ENCODE measurements at places on chromosomes 3 and 15. TPM values are rescaled to one million over a fixed set of nuclear protein-coding genes. Genes with fewer than 3 reads are reported as not detected.

DNA sequence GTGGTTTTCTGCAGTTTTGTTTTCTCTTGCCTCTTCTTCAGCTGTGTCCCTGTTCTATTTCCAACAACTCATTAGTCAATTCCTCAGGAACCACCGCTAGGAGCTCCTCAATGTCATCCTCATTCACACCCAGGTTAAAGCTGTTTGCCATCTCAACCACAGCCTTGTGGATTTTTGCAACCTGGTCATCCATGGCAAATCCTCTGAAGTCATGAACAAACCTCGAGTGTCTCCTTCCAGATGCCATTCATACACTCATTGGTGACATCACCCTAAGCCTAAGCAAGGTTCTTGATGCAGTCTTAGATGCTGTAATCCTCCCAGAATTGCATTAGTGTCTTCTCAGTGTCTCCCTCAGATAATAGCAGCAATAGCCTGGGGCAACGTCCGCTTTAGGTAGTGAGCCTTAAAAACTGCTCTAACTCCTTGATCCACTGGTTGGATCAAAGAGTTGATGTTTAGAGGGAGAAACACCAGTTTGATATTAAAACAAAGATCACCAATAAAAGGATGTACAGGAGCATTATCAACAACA is 31.5 kb upstream of the ZNF502 start:
- no peak for DNase-seq

DNA sequence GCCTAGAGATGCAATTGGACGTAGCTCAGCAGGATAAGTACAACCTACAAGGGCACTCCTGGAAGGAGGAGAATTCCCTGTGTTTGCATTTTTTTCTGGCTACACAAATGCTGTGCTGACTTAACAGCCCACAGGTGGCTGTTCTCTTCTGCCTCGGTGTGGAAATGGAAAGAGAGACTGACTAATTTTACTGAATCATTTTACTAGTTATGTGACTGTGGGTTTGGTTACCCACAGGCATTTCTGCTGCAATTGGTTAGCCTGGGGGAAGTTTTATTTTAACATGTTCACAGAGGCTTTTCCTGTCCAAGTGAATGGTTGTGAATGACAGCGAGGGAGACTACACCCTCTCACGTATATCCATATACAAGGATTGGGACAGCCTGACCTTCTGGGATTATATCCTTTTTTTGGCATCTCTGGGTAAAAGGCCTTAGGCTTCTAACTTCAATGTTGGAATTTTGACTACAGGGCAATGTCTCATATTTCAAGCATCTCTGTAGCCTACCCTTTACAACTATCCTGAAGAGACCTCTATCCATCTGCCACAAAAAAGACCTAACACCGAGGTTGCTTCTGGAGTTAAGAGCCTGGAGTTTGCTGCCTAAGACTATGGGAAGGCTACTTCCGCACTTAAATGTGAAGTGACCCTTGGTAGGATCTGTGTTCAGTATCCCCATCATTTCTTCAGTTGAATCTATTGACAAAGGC is 67.2 kb upstream of the TP63 start:
- DNase-seq = no peak

DNA sequence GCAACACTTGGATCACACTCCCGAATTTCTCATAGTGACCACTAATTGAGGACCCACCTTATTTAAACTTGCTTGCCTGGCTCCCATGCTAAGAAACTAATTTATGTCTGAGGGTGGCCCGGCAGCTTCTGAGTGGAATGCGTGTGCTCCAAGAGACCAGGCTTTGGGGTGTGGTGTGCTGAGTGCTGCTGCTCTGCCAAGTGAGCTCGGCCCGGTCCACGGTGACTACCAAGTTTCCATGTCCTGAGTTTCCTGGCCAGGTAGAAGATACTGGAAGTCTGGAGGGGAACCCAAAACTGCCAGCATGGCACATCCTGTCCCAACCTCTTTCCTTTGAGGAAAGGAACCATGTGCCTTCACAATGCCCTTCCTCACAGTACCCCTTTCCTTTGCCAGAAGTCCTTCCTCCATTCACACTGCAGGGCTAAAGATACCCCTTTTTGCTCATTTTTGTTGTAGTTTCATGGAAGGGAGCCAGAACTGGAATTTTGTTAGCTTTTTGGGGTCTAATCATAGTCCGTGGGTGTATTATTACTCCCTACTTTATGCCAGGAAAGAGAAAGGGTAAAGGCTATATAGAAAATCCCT is 59.1 kb upstream of the ACAD9 start:
- DNase-seq = no peak

- DNase-seq = no peak
These were observed 35.0 kb upstream of the VGLL3 start for GRCh38 chr3:87025661-87026645.

DNA sequence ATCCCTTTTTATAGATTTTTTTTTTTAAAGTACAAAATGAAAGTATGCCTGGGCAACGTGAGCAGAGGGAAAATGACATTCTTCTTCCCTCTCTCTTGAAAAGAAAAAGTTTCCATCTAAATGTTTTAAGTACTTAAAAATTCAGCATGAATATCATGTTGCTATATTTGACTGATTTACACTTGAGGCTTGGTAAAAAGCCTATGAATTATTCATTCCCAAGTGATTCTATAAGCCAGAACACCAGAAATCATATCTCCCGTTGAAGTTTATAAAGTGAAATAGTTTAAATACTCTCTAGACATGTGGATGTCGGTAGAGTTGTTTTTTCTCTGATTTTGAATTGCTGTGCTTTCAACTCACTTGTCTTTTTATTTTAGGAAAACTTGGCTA is 276.2 kb upstream of the RARB start:
- no peak for DNase-seq

HESX1 gene
- not detected for total RNA-seq

PPARG gene
- 5.6 TPM for total RNA-seq

KCNAB1 gene
- not detected for total RNA-seq

GRCh38 chr3:127870156-127870555 is 44.9 kb upstream of the KBTBD12 start:
- no peak for DNase-seq

GRCh38 chr3:13158408-13158807 is 85.2 kb upstream of the IQSEC1 start:
- no peak for DNase-seq

GRCh38 chr15:81880314-81880713 is 165.5 kb downstream of the MEX3B start:
- DNase-seq = no peak

PSTPIP1 gene
- 161 TPM for total RNA-seq

UROC1 gene
- not detected for total RNA-seq

- no peak for DNase-seq
These were observed 382.7 kb downstream of the GBE1 start for GRCh38 chr3:81378552-81379293.

All from natural killer cell treated with Interleukin-12 subunit alpha and Interleukin-12 subunit beta and Interleukin-15 and Interleukin-18, amount 100 ng/mL, for 72 hours (primary cell).